Activated naive CD8-positive, alpha-beta T cell treated with anti-CD3 and anti-CD28 coated beads for 36 hours (primary cell): ENCODE measurements at places on chromosomes 12 and 14.
A peak's percentile ranks its signal among the peaks of the same experiment; 100 is the strongest.

DNA sequence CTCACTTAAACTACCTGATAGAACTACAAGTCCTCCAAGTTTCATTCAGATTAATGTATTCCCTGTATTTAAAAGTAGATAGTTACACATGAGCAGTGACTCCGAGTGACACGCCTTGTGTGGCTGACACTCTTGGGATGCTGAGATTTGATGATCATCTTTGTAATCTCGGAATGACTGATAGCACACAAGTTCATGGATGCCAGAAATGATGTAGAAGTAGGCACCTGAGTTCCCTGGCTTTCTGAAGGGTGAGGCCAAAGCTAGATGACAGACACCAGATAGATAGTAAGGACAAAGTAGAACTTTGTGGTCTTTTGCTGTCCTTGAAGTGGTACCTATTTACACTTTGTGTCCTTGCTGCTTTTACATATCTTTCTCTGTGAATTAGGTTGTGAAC is 491.2 kb downstream of the PCNX1 start:
- no peak for DNase-seq

GRCh38 chr12:85393606-85394005 is 113.6 kb downstream of the ALX1 start:
- DNase-seq = no peak

DNA sequence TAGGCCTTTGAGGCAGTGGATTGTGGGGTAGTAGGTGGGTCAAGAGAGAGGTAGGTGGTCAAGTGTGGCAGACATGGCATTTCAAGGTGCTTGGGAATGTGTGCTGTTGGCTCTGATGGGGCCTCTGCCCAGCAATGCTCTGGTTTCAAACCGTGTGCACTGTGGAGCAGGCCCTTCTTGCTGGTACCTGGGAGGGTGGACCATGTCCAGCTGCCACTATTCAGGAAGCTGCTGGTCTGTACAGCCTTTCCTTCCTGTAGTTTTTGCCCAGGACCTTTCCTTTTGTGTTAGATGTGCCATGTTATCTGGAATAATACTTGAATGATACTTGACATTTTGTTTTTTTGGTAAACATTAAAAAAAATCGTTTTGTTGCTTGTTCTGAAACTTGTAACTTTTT is 14.8 kb downstream of the RIMKLB start:
- no peak for DNase-seq

- no peak for DNase-seq
Measured at GRCh38 chr14:101635749-101636560, 74.7 kb downstream of the DIO3 start.

DNA sequence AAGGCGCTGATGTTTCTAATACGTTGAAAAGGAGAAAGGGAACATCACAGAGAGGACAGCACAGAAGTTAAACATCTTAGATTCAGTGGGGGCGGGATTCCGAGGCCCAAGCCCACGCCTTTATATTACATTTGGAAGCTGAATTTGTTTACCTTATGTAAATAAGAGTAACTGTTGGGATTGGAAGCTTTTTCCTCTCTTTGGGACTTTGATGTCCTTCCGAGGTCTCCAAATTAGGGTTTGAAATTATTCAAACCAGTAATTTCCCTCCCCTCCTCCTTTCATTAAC is 6.4 kb downstream of the FOXA1 start:
- no peak for DNase-seq

GRCh38 chr12:111034886-111035577 is 114.7 kb upstream of the MYL2 start:
- DNase-seq = no peak

- no peak for DNase-seq
Measured at GRCh38 chr12:116534311-116535121, 24.7 kb upstream of the MAP1LC3B2 start.

- DNase-seq = no peak
Measured at GRCh38 chr12:127126260-127126628, 1140.7 kb upstream of the TMEM132C start.

DNA sequence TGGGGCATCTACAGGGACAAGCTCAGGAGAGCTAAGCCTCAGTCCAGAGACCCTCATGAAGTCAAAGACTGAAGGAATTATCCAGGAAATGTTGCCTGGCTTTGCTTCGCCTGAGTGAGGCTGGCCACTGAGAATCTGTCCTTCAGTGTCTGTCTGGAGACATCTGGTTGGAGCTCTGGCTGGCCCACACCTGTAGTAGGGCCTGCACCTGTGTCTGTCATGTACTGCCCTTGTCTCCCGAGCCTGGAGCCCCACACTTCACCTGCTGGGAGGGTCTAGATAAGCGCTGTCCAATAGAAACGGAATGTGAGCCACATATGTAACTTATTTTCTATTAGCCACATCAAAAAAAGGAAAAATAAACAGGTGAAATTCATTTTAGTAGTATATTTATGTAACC is 9.9 kb upstream of the HDAC7 start:
- no peak for DNase-seq

GRCh38 chr12:122452701-122453285 is 30.3 kb upstream of the CLIP1 start:
- peak; percentile 6 for DNase-seq

- no peak for DNase-seq
Measured at GRCh38 chr14:105568859-105569766, 42.7 kb downstream of the TMEM121 start.

GRCh38 chr14:76113691-76114090 is 38.0 kb upstream of the GPATCH2L start:
- DNase-seq = no peak

DNA sequence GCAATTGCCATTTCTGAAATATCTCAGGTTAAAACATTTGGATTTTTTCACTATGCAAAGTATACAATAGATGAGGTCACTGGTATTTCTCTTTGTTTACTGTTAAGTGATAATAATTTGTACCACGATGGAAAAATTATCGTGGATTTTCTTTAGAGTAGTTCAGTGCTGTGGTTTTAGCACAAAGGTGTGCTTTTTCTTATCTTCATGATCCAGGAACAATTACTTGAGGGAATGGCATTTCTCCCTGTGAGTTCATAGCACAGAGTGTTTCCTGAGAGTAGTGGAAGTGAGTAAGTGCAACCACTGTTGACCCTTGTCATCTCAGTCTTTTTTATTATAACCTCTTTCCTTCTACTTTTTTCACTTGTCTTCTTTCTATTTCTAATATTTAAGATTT is 86.8 kb downstream of the FGD4 start:
- DNase-seq = no peak

DNA sequence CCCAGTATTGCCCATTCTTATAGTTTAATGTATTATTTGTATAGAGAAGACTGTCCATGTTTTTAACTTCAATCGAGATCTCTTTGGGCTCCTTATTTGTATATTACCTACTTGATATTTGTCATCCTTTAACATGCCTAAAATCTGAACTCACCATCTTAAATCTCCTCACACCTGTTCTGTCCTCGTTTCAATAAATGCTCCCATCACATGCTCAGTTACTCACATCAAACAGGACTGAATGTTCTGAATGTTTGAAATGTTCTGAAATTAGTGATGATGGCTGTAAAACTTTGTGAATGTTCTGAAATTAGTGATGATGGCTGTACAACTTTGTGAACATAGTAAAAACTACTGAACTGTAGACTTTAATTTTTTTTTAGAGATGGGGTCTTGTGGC is 34.5 kb downstream of the COCH start:
- DNase-seq = no peak

DNA sequence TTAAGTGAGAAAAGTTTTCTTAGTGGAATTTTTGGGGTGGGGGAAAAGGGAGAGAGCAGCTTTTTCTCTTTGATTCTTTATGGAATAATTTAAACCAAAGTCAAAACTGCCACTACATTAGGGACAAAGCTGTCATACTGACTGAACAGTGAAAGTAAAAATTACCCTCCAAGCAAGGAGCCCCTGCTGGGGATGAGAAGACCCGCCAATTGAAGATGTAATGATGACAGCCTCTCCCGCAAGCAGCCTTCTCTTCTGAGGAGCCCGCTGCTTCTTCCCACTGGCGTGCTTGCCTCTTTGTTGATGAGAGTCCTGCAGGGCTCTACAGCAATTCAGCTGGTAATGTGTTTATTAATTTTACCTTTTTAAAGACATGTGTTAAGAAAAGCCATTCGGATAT is 151.0 kb downstream of the EFCAB11 start:
- no peak for DNase-seq

- no peak for DNase-seq
Measured at GRCh38 chr12:50043854-50044253, 13.5 kb upstream of the ASIC1 start.

DNA sequence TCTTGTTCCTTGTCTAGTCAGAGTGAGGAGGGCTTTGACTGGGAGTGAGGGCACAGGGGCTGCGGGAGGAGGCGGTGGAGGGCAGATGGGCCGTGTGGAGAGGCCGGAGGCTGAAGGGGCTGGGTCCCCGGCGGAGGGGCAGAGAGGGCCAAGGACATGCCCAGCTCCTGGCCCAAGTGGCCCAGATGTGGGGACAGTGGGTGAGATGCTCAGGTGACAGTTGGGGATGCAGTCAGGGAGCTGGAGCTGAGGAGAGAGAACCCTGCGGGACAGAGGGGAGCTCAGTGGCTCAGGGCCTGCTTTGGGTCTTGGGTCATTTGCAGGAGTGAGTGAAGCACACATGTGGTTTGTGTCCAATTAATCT is 26.5 kb upstream of the PLD4 start:
- DNase-seq = no peak

DNA sequence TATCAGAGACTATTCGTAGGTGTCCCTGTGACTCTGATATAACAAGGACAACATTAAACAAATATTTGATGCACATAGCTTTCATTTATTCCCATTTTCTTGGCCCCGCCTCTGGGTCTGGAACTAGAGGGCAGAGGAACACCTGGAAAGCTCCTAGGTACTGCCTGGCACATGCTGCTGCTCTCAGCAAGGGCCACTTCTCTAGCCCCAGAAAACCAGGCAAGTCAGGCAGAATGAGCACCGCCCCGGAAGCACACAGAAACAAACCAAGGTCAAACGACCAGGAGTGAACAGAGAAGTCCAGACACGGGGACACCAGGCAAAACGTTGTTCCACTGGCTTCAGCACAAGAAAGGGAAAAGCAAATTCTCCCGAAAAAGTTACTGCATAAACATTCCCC is 76.1 kb downstream of the TTC7B start:
- DNase-seq = no peak

- peak; percentile 53 for DNase-seq
Measured at GRCh38 chr12:53232646-53233461, 845 bp upstream of the RARG start.

DNA sequence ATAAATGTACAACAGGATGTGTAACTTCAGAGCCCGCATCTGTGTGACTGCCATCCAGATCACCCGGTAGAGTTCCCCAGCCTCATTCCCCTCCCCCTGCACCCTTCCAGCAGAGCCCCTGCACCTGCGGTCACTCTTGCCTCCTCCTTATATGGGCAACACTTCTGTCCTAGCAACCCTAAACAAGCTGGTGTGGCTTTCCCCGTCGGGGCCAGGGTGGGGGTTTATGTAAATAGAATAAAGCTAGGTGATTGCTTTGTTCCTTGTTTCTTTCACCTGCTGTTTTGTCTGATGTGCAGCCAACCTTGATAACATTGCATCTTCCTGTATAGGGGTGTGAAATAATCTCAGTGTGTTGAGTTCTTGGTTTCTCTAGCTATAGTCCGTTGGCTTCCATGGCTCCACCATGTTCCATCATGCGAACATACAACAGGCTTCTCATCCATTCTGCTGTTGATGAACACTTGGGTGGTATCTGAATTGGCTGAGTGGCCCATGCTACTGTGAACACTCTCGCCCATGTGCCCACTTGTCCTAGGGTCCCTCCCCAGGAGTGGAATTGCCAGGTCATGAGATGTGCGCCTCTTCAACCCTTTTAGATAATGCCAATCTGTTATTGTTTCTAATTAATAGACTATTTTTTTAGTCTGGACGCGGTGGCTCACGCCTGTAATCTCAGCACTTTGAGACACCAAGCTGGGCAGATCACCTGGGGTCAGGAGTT is 102.2 kb downstream of the KIF26A start:
- no peak for DNase-seq

DNA sequence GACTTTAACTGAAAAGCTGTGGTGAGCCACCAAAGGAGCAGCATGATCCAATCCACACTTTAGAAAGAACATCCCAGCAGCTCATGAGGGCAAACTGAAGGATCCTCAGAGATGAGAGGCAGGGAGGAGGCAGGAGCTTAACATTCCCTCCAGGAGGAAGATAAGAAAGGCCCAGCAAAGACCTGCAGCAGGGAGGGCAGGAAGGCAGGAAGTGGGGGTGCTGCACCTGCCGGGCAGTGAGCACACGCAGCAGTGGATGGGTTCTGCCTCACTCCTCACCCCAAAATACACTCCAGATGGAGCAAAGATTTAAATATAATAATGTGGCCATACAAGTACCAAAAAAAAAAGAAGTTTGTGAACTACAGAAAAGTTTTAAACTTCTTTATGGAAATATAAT is 48.4 kb downstream of the GCH1 start:
- DNase-seq = no peak

GRCh38 chr14:103576371-103577024 is 13.7 kb downstream of the COA8 start:
- DNase-seq = no peak

DNA sequence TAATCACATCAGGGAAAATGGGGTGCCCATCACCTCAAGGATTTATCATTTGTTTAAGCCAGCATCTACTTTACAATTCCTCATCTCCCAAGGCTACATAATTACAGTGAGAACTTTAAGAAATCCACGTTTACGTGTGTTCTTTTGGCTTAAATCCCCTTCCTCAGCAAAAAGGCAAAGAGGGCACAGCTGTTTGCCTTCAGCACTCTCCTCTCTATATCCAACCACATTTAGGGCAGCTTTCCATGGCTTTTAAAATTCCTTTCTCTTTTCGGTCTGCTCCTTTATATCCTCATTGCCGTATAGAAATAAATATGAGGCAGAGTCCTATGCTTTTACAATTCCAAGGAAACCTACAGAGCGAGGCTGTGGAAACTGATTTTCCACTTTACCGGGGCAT is 175.9 kb downstream of the EMP1 start:
- DNase-seq = no peak

- DNase-seq = no peak
Measured at GRCh38 chr12:116856729-116857128, 24.5 kb downstream of the HRK start.
